T1000 (cell line): ENCODE measurements at places on chromosomes 5 and 9.

DNA sequence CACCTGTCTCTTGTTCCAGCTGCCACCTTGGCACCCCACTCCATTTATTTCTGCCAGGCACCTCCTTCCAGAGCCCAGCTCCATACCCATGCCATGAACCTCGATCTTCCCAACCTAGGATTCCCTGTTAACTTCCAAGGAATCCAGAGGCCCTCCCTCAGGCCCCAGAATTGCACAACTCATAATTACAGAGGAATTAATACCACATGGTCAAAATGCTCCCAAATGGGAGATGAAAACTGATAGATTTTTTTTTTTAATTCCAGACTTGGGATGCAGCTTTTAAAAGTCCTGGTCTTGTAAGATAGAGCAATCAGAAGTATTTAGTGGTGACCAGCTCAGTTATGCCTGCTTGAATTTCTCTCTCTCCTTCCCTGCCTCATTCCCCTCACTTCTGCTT, 96.2 kb upstream of the CCDC112 start:
- no peak for DNase-seq

GRCh38 chr9:69326261-69326660, 1.2 kb downstream of the ENTREP1 start:
- DNase-seq: no peak

DNA sequence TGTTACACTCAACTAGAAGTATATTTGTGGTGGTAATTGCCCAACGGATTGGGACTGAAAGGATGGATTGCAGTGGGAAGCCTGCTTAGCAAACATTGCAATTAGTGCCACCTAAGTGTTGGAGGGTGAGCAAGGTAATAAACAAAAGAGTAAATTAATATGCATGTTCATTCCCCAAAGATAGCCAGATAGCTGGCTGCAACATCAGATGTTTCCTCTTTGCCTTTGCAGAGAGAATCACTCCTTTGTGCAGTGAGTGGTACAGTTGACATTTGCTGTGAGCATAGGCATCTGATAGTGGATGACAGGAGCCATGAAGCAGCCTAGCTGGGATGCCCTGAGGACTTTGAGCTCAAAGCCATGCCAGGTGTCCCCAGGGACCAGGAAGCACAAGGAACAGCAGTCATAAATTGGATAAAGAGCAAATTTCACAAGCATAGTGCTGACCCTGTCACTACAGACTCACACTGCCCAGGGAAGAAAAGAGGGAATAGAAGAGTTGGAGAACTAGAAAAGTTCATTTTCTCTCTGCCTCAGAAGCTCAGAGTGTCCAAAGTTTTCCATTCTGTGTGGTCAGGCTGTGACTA, 336.1 kb upstream of the SLC30A5 start:
- DNase-seq: no peak

DNA sequence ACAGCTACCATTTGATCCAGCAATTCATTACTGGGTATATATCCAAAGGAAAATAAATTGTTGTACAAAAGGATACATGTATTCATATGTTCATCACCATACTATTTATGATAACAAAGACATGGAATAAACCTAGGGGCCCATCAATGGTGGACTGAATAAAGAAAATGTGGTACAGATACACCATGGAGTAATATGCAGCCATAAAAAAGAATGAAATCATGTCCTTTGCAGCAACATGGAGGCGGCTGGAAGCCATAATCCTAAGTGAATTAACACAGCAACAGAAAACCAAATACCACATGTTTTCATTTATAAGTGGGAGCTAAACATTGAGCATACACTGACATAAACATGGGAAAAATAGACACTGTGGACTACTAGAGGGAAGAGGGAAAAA, 37.1 kb downstream of the FNIP1 start:
- no peak for DNase-seq

DNA sequence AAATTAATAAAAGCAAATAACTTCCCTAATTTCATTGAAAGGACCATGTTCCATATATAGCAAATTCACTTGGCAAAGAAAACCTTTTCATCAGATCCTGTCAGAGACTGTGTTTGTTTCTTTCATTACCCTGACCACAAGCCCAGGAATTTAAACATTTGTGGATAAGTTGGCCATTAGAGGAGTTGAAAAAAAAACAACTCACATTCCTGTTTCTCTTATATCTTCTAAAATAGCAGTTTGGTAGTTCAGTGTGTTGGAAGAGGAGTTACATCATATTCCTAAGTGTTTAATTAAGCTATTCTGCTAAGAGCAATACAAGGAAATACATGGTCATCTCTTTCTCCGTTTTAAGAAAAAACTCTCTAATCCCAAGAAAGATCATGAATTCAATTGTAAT, 505.6 kb downstream of the TLE1 start:
- no peak for DNase-seq

GRCh38 chr5:3217114-3217513, 378.5 kb upstream of the IRX1 start:
- no peak for DNase-seq

DNA sequence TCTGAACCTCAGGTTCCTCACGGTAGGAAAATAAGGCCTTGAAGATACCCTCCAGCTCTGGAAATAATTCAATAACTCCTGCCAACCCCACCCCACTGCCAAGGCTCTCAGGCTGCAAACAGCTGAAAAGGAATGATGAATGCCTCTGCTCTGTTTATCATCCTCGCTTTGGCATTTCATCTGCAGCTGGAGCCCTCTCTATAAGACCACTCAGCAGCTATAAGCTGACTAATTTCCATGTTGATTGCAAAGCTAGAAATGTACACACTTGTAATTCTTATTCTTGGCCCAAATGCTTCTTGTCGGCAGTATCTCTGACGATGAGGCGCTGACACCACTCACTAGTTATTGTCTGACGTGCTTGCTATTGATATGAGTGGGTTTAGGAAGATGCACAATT, 408.4 kb upstream of the NMUR2 start:
- no peak for DNase-seq

GRCh38 chr5:128506643-128507042, 31.4 kb downstream of the FBN2 start:
- no peak for DNase-seq

GRCh38 chr9:129235931-129236331, 57.9 kb upstream of the IER5L start:
- no peak for DNase-seq

DNA sequence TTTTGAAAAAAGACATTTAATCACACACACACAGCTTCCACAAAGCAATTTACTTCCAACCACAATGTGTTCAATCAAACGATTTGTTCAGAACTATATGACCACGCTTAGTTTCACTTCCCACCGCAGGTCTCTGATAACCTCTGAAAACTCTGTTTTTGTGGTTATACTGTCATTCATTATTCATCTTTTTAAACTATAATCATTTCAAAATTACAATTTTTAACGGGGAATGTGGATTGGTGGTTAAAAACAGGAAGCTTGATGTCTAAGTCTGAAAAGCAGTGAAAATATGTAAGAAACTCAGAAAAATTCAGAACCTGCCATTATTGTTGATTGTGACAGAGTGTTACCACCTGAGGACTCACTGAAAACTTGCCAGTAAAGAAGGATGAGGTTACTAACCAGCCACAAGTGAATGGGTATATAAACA, 12.7 kb upstream of the TMEM174 start:
- no peak for DNase-seq

- no peak for DNase-seq
Observed at GRCh38 chr5:7991125-7991821, 122.3 kb downstream of the MTRR start.

- no peak for DNase-seq
Observed at GRCh38 chr5:74186356-74187315, 453.9 kb downstream of the ENC1 start.

- no peak for DNase-seq
Observed at GRCh38 chr9:116986015-116986414, 298.9 kb downstream of the TRIM32 start.

- no peak for DNase-seq
Observed at GRCh38 chr5:144103611-144104485, 66.6 kb downstream of the YIPF5 start.

DNA sequence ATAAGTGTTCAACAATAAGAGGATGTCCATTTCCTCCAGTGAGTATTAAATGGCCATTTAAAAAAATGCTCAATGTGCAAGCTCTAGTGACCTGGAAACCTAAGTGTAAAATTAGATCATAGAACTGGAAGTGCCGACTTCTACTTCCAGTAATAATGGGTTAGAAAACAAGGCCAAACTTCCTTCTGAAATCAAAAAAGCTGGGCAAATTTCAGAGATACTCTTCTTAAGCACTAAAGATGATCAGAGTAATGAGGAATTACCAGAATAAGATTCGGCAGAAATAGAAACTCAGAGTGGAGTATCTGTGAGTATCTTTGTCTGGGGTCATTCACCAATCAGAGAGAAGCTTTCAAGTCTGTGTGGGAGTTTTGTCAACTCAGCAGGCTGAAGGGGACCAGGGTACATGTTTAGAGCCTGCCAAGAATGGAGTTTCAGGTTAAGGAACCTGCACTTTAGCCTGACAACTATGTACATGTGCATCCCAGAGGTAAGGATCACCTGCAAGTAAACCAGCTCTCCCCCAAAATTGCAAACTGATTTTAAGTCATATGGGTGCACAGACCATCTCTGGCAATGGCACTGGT, 17.1 kb downstream of the FCN2 start:
- DNase-seq: no peak

- no peak for DNase-seq
Observed at GRCh38 chr9:73423891-73424290, 272.2 kb downstream of the ANXA1 start.

- DNase-seq: no peak
Observed at GRCh38 chr5:52885614-52886013, 97.9 kb downstream of the ITGA1 start.

- DNase-seq: no peak
Observed at GRCh38 chr5:446883-447263, 3.9 kb downstream of the EXOC3 start.

DNA sequence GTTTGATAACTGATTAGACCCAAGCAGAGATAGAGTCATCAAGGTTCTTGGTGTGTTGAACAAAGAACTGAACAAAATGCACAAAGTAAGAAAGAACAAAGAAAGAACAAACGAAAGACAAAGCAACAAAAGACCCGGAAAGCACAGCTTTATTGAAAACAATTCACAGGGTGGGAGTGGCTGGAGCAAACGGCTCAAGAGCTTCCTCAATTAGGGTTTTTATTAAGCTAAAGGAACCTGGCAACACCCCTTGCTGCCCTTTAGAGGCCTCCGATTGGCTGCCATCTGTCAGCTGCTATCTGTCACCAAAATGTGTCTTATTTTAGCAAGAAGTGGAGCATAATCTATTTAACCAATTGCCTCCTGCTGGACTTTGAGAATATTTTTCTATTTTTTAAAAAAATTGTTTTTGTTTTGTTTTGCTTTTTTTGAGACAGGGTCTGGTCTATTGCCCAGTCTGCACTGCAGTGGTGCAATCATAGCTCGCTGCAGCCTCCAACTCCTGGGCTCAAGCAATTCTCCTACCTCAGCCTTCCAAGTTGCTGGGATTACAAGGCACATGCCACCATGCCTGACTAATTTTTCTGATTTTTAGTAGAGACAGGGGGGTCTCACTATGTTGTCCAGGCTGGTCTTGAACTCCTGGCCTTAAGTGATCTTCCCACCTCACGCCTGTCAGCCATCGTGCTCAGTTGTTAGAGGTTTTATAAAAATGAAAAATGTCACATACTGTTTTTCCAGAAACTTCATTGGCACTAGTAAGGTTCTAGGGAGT, 7.7 kb upstream of the ABO start:
- DNase-seq: no peak

DNA sequence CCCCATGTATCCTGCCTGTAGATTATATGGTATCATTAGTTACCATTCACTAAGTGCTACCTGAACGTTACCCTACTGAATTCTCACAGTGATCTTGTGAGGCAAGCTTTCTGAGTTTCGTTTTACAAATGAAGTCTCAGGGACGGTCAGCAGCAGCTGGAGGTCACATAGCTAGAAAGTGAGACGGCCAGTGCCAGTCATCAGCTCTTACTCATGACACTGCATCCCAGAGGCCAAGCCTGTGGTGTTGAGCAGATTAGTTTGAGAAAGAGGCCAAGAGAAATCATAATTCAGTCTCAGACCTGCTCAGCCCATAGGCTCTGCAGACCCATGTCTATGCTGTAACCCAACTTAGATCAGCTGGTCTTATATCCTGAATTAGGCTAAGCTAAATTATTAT, 95.7 kb upstream of the EGFLAM start:
- DNase-seq: no peak

DNA sequence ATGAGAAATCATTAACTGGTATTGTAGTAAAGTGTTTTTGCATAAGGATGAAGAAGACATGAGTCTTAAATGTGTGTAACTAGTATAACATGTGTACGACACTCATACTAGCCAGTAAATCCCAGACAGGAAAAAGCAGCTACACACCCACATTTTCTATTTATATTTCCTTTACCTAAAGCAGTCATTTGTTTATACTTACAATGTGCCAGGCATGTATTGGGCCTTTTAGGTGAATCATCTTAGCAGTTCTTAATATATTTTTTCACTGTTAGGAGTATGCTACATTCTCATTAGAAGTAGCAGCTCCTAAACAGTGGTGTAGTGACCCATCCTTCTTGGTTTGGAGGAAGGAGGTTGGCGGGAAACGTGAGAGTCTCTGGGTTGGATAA, 55.8 kb upstream of the TMC1 start:
- DNase-seq: no peak

GRCh38 chr5:132103969-132104391, 30.4 kb downstream of the CSF2 start:
- no peak for DNase-seq

DNA sequence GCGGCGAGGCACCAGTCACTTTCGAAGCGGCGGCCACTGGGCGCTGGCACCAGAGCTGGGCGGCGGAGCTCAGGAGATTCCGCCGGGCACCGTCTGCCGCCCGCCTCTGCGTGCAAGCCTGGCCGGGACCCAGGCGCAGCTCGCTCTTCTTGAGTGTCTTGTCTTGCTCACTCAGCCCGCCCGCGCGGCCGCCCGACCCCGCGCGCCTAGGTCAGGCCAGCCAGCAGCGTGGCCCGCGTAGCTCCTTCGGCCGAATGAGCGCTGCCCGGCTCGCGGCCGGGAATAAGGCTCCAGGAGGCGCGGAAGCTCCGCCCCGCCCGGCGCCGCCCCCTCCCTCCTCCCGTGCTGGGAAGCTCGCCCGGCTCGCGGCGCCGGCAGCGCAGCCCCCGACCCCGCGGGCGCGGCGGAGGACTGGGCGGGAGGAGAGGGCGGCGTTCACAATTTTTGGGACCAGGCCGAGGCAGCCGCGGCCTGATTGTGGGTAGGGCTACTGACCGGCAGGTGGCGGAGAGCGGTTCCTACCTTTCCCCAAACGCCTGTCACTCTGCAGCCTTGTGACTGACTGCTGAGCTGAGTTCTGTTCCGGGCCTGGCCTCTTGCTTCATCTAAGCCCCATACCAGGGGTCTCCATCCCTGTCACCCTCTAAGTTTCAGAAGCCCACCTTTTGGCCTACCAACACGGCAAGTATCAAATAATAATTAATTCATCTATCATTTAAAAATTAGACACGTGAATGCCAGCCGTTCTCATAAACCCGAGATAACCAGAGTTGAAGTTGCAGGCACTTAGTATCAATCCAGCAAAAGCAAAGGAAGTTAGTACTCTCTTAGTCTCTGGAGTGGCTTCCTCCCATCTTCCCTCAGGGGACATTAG, at the start of gene HBEGF:
Gene HBEGF (minus strand): TSS at position 256 of the 874 bp plus-strand sequence. CDS start 275 bp downstream, outside the sequence.
- peak; percentile 72 for DNase-seq

- no peak for DNase-seq
Observed at GRCh38 chr5:125109293-125109692, 362.9 kb upstream of the ZNF608 start.

- no peak for DNase-seq
Observed at GRCh38 chr9:124125651-124125977, 114.0 kb downstream of the LHX2 start.
